LoVo (cell line): ENCODE measurements at places on chromosomes 3 and 15.

DNA sequence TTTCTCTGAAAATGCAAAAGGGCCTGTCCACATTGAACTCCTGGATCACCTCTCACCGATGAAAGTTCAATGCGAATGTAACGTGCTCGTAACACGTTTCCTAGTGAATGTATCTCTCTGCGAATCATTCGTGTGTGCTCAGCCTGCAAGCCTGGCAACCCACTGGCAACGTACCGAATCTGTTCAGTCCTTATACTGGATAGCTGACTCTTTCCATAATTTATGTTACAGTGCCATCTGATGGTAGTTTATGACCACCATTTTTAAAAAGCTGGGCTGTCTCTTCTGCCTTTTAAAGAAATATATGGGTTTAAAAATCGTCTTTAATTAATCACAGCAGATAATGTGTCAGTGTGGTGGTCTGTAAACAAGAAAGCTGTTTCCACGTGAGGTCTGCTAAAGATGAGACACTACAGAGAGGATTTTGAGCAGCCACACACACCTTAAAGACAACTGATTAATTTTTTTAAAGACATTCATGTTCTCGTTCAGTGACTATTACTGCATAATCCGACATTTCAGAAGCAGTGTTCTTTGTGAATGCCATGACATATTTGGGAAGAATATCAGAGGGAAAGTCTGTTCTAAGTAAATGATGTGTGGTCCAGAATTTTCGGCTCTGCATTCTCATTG lies 69.4 kb upstream of the FOXP1 start:
- DNase-seq, result peak; percentile 26

DNA sequence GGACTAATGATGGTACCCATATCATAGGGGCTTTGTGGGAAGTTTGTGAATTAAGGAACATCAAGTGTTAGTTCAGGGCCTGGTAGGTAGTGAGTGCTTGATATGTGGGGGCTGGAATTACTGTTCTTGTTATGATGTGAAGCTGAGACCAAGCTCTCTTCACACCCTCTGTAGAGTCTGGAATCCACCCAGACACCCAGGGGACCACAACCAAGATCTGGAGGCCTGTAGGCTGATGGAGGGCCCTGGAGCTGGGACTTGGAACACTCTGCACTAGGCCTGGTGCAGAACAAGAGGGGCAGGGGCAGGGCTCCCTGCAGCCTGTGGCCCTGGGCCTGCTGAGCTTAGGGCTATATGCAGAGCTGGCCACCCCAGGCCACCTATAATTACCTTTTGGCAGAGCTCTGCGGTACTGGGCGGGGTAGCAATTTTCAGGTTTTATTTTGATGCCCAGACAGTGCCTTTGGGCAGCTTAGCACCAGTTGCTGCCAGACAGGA lies 13.1 kb upstream of the PRKCD start:
- DNase-seq, result no peak

DNA sequence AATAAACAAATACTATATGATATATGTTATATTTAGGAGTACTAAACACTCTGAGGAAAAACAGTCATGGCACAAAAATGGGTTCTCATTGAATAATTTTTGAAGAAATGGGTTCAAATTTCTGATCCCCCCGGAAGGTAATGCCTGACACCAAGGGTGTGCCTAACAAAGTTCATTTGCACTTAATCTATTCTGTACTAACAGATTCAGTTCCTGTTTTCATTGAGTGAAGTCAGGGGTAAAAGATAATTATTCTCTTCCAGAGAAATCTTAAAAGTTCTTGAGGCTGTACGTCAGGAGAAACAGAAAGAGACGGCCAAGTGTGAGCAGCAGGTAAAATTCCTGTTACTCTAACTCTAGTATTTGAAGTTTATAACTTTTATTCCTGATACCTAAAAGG lies 34.5 kb upstream of the TMEM42 start:
- DNase-seq, result no peak

DNA sequence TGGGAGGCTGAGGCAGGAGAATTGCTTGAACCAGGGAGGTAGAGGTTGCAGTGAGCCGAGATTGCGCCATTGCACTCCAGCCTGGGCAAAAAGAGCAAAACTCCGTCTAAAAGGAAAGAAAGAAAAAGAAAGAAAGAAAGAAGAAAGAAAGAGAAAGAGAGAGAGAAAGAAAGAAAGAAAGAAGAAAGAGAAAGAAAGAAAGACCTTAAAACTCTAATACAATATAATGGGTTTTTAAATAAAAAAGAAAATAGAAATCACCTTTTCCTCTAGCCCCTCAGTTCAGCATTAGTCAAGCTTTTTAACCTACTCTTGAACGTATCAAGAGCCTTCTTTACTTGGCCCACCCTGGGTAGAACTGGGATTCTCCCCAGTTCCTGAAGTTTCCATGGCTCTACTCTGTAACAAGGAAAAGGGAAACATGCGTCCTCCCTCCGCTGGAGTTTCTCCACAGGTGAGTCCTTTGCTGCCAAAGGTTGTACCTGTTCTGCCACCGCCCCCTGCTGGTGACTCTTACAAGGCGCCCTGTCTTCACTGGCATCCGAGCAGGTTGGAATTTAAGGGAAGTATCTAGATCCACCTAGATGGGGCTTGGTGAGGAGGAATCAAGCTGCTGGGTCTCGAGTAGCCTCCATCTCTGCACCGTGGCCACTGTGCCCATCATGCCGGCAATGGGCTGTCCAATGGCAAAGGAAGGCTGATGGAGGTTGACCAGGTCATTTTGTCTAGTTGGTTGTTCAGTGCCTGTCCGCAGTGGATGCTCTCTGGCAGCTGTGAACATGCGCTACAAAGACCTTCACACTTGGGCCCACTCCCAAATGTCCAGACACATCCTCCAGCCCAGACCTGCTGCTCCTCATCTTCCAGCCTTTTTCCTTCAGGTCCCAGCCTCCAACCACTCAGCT lies 20.6 kb upstream of the EPHB3 start:
- DNase-seq, result peak; percentile 71

GRCh38 chr3:38471260-38471857 lies 17.7 kb downstream of the ACVR2B start:
- no peak for DNase-seq

GRCh38 chr3:128485282-128486204 lies 7.5 kb downstream of the GATA2 start:
- DNase-seq, result no peak

- DNase-seq, result no peak
Measured at GRCh38 chr15:59723687-59724346, 34.7 kb upstream of the BNIP2 start.
